ENCODE measurements at places on chromosomes 7 and 10.

DNA sequence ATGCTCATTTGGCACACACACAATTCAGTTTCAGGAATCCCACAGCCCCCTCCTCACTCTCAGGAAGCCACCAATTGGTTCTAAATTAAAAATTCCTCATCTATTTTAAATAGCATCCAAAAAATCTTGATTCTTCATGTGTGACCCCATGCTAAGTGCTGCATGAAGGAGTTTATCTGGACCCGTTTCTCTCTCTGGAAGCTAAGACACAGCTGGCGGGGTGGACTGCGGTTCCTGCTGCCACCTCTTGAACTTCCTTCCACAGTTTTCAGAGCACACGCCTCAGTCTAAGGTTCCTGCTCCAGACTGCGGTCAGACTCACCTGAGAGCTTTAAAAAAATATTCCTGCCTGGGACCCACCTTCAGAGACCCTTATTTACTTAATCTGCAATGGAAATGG lies 34.5 kb downstream of the LYZL1 start:
- no peak for DNase-seq

DNA sequence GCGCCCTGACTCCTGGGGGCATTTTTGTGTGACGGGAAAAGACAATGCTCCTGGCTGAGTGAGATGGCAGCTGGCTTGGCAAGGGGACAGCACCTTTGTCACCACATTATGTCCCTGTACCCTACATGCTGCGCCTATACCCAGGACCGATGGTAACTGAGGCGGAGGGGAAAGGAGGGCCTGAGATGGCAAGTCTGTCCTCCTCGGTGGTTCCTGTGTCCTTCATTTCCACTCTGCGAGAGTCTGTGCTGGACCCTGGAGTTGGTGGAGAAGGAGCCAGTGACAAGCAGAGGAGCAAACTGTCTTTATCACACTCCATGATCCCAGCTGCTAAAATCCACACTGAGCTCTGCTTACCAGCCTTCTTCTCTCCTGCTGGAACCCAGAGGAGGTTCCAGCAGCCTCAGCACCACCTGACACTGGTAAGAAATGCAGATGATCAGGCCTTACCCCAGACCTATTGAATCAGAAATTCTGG lies at the start of gene ARMS2:
Gene ARMS2 (plus strand): TSS at position 51 of the 478 bp plus-strand sequence. CDS start 75 bp downstream, at position 126.
- no peak for DNase-seq

GRCh38 chr7:136290351-136290750 lies 313.2 kb upstream of the MTPN start:
- DNase-seq = no peak

DNA sequence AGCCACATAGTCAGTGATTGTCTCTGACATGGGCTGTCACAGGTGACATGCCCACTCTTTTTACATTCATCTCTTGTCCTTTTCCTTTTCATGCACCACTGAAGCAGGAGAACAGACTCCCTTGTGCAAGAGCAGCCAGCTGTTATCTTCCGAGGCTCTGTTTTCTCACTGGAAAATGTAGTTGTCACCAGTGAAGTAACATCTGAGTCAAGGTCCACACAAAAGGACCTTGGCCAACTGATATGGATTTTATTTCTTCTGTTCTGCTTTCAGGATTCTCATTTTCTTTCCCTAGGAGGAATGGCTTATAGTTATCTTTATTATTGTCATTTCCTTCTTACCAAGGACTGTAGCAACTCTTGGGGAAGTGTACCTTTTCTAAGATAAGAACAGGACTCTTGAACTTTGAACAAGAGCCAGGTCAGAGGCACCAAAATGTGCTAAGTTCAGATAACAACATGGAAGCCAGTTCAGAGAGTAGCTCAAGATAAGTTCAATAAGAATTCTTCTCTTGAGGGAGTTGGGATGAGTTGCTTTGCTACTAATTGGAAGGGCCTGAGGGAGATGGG lies 22.7 kb downstream of the AVPI1 start:
- DNase-seq = no peak

DNA sequence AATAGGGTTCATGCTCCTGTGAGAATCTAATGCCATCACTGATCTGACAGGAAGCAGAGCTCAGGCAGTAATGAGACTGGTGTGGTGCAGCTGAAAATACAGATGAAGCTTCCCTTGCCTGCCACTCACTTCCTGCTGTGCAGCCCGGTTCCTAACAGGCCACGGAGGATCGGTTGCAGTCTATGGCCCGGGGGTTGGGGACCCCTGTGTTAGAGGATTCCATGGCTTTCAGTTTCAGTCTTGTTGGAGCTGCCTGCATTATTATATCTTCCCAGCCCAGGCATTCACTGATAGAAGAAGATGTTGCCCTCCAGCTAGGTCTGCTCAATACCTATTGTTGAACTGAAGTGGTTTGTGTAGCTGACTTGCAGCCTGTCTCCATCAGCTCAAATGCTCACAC lies 1298.8 kb downstream of the TYW1 start:
- DNase-seq = no peak

- no peak for DNase-seq
These were observed 2.9 kb upstream of the HK1 start for GRCh38 chr10:69275444-69275843.

DNA sequence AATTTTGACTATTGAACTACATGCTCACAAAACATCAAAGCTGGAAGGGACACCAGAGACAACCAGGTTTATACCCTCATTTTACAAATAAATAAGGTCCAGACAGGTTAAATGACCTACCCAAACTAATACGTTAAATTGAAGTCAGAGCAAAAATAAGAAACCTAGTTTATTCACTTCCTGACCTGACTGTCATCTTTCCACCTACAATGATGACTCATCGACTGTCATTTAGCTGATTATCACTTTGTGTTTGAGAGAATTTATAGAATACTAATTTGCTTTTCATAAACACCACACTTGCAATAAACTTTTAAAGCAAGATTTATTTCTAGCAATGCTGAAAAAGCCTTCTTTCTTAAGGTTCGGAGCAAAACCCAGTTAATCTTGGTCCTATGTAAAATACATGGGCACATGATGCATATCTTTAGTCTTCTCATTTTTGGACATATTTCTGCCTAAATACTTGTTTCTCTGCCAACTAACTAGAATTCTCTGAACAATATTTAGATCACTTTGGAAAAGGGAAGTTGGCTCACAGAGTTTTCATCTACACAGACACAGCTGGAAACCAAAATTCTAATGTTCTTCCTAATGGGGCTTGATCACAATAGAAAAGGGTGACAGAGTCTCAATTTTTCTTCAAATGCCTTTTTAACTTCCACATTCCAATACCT lies 16.7 kb upstream of the LRRN3 start:
- no peak for DNase-seq
